GM12878 (cell line): ENCODE measurements at places on chromosomes 13 and 19. TPM values are rescaled to one million over a fixed set of nuclear protein-coding genes. Genes with fewer than 3 reads are reported as not detected.

DNA sequence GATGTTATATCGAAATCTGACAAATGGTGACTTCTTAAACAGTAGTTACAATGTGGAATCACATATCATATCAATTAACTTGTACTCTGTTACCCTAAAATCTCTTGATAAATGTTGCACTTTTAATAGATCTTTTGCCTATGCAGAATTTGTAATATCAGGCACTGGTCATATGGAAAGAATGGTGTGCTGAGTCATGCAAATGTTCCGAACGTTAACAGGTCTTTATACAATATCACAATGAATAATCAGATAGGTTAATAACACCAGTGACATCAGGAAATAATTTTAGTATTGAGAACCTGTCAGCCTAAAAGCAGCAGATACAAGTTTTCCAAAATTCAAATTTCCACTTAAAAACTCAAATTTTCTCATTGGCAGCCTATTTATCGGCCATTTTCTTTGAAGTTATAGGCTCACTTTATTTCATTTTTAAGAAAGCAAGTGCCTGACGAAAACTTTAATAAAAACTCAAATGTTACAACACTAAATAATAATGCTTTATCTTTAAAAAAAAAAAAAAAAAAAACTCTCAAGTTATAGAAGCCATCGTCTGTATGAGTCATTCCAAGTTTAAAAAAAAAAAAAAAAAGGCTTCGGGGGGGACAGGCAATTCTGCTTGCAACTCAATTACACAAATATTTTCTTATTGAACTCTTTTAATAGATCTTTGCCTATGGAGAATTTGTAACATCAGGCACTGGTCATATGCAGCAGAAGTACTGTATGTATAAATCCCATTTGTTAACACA lies 180.9 kb downstream of the DIAPH3 start:
- no peak overlapping the region for H3K4me3 ChIP-seq
- no peak overlapping the region for H3K27ac ChIP-seq
- no peaks in the 10 kb centered on the region for H3K36me3 ChIP-seq
- no peaks in the 10 kb centered on the region for H3K27me3 ChIP-seq
- no peak for DNase-seq
- no peaks in the 10 kb centered on the region for H3K4me1 ChIP-seq

GRCh38 chr19:16019691-16020448 lies 56.4 kb upstream of the TPM4 start:
- H3K27ac ChIP-seq = no peak overlapping the region
- DNase-seq = no peak
- no peaks in the 10 kb centered on the region for H3K27me3 ChIP-seq
- H3K4me1 ChIP-seq = no peaks in the 10 kb centered on the region
- H3K4me3 ChIP-seq = no peak overlapping the region
- H3K36me3 ChIP-seq = no peaks in the 10 kb centered on the region

DNA sequence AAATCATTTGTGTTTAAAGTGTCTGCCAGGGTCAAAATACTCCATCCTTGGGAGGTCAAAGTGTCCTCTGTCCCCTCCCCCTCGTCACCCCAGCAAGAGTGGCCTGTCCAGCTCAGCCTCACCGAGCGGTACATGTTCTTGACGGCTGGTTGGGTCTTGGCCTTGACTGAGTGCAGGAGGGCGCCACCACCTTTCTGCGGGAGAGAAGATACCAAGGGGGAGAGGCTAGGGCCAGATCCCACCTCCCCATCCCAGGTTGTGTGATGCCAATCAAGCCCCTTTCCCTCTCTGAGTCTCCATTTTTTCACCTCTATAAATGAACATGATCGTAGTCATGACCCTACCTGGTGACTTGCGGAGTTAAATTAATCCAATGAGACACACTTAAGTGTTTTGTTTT lies 6.1 kb downstream of the CRB3 start:
- H3K36me3 ChIP-seq = no peaks in the 10 kb centered on the region; the same call in 1 of the 2 replicates
- H3K4me3 ChIP-seq = no peak overlapping the region
- H3K4me1 ChIP-seq = no peaks in the 10 kb centered on the region
- H3K27ac ChIP-seq = no peak overlapping the region
- H3K27me3 ChIP-seq = no peaks in the 10 kb centered on the region

GRCh38 chr19:35633727-35634440 lies 5.0 kb downstream of the RBM42 start:
- H3K27ac ChIP-seq = no peak overlapping the region
- H3K4me3 ChIP-seq = no peak overlapping the region
- no peak for DNase-seq
- H3K4me1 ChIP-seq = no peaks in the 10 kb centered on the region; the same call in 1 of the 2 replicates
- H3K27me3 ChIP-seq = no peaks in the 10 kb centered on the region

GRCh38 chr13:74070513-74070912 lies 63.7 kb downstream of the KLF12 start:
- H3K4me3 ChIP-seq = no peak overlapping the region
- H3K4me1 ChIP-seq = peaks cover 5% of the 10 kb centered on the region
- H3K36me3 ChIP-seq = no peaks in the 10 kb centered on the region
- no peak for DNase-seq
- no peaks in the 10 kb centered on the region for H3K27me3 ChIP-seq
- H3K27ac ChIP-seq = no peak overlapping the region

GRCh38 chr13:42497798-42498197 lies 76.2 kb upstream of the TNFSF11 start:
- peaks cover 33% of the 10 kb centered on the region for H3K4me1 ChIP-seq
- H3K4me3 ChIP-seq = no peak overlapping the region
- H3K36me3 ChIP-seq = no peaks in the 10 kb centered on the region
- peak; percentile 88 for DNase-seq
- H3K27me3 ChIP-seq = no peaks in the 10 kb centered on the region
- peak overlapping the region; percentile 85 for H3K27ac ChIP-seq

DNA sequence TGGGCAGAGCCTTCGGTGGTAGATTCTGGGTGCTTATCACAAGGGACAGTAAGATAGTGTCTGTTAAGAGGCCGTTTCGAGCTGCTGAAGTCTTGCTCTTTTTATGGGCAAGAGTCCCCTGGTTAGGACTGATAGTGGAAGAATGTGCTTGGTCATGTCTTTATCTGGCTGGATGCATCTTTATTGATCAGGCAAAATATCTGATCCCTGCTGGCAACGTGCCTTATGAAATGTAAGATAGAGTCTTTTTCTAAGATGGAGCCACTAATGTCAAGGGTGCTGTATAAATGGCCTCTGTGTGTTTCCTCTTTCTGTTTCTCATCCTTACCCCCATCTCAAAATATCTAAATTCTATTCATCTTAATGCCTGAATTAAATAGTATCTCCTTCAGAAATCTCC lies 53.3 kb downstream of the MYO16 start:
- H3K27me3 ChIP-seq = no peaks in the 10 kb centered on the region
- no peak overlapping the region for H3K4me3 ChIP-seq
- H3K4me1 ChIP-seq = no peaks in the 10 kb centered on the region
- no peaks in the 10 kb centered on the region for H3K36me3 ChIP-seq
- no peak for DNase-seq

DNA sequence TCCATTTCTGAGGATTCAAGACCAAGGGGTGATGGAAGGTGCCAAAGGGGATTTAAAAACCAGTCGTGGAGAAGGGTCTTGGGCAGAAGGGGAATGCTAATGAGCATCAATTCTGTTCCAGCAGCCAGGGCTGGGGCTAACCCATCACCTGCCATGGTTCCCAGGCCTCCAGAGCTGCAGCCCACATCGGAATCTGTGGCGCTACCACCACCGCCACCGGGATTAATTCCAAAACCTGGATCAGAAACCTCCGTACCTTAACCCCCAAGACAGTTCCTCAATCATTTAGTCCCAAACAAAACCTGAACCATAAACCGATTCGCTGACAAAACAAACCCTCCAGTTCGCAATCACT lies 583 bp downstream of the ZNF615 start:
- DNase-seq = no peak
- H3K27me3 ChIP-seq = no peaks in the 10 kb centered on the region
- H3K4me1 ChIP-seq = no peaks in the 10 kb centered on the region; the same call in 1 of the 2 replicates
- no peaks in the 10 kb centered on the region for H3K36me3 ChIP-seq
- H3K27ac ChIP-seq = peak overlapping the region; percentile 90; the same call in 1 of the 2 replicates
- H3K4me3 ChIP-seq = peak overlapping the region; percentile 77

DNA sequence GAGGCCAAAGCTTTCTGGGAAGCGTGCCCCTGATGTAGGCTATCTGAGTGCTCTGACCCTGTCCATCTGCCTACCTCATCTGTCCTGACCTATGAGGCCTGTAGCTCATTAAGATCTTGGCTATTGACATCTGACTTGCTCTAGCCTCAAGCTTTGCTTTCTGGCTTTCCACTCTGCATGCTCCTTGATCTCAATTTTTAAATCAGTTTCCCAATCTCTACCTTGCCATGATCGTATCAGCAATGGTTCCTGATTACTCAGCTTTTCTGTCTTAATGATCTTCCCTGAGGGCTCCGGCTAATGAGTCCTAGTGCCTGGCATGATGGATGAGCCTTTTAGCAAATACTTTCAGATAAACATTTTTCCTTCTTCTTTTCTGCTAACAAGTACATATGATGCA lies 262.0 kb downstream of the NDFIP2 start:
- H3K4me1 ChIP-seq = no peaks in the 10 kb centered on the region
- no peak overlapping the region for H3K27ac ChIP-seq
- H3K36me3 ChIP-seq = no peaks in the 10 kb centered on the region
- H3K27me3 ChIP-seq = no peaks in the 10 kb centered on the region
- no peak overlapping the region for H3K4me3 ChIP-seq

- DNase-seq = no peak
- no peak overlapping the region for H3K4me3 ChIP-seq
- H3K27me3 ChIP-seq = no peaks in the 10 kb centered on the region
- no peaks in the 10 kb centered on the region for H3K4me1 ChIP-seq
- no peaks in the 10 kb centered on the region for H3K36me3 ChIP-seq
- H3K27ac ChIP-seq = no peak overlapping the region
These were observed 102.1 kb downstream of the ITGBL1 start for GRCh38 chr13:101554420-101555125.

The VSIG10L gene
- polyA plus RNA-seq = 0.21 and 0.93 TPM in 2 replicates

The TPTE2 gene
- 0.83 and 1.7 TPM in 2 replicates for polyA plus RNA-seq
